ENCODE measurements at places on chromosomes 1 and 21.

DNA sequence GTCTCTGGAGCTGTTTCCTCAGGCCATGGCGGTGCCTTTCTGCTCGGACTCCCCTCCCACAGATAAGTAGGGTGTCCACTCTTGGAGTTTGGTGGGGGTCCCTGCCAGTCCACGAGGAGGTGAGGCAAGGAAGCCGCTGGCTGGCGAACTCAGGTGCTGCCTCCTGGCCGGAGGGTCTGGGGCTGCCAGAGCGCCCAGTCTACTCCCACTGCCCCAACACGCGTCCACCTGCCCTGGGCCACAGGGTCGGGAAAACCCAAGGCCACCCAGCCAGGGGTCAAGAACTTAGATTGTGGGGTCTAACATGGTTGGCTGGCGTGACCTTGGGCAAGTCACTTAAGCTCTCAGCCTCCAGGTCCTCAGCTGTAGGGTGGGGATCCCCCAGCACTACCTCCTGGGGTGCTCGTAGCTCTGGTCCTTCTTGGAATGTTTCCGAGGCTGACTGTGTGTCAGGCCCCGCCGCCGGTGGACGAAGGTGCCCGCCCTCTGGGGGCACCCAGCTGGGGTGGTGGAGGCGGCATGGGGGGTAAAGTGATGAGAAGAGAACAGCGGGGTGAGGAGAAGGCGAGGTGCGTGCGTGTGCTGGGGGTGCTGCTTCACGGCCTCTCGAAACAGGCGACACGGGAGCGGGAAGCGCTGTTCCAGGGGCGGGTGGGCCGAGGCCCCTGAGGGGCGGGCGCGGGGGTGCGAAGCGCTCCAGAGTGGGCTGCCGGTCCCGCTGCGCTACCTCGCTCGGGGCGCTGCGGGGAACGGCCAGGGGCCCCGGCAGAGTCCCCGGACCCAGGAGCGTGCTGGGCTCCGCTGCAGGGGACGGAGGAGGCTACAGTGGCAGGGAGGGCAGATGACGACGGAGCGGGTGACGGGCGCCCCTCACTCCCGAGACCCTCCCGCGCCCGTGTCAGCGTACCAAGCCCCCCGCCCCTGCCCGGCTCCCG lies 1.2 kb downstream of the SH2D5 start:
- no peak for DNase-seq

DNA sequence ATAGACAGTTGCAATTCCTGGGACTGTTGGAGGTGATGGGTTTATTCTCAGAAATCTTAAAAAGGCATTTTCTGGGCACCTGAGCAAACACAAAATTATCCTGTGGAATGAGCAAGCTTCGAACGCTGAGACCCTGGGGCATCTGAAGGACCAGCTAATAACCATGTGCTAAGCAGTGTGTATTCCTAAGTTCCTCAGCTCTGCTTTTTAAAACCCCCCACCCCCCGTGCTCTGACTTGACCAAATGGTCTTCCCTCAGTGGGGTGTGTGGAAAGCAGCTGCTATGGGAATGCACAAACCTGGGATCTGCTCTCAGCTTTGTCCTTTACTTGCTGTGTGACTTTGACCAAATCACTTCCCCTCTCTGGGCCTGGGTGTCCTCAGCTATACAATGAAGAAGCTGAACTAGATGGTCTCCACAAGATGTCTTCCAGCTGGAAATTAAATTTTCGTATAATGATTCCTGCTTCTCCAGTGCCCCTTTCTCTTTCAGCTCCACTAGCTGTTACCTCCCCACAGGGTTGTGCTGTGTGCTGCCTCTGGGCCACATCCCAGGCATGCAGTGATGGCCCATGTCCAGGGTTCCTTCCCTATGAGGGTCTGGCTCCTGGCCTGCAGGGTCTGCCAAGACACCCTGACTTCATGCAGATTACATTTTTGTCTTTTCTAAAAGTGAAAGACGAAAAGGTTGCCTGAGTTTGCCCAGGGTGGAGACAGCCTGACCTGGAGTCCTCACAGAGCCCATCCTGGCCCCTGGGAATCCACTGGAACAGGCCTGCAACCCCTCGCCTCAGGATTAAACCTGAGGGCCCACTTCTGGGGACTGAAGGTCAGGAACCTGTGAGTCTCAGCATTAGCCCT lies 14.9 kb upstream of the CD247 start:
- DNase-seq = no peak

DNA sequence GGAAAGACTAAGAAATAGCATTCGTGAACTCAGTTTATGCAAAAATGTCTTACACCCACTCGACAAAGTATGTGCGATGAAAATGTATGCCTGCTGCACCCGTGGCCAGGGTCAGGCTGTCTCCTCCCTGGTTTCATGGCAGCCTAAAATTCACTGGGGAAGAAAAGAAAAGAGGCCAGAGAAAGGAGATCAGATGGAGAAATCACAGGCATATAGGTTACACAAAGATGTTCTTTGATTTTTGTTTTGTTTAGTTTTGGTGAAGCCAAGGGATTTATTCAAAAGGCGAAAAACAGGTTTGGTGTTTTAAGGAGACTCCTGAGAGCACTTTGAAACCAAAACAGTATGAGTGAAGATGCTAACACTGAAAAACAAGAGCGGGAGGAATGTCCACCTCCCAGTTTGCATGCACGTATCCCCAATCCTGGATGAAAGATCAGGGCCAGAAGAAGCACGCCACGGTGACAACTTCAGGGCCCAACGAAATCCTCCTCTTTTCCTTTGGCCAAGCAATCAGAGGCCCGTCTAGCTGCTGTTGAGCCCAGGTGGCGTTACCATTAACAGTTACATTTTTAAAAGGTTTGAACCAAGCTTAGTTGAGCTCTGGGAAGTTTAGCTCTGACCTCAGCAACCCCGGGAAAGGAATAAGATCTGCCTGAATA lies 992 bp upstream of the SSX2IP start:
- DNase-seq = no peak

- no peak for DNase-seq
Observed at GRCh38 chr1:227066999-227067398, 126.9 kb downstream of the COQ8A start.

DNA sequence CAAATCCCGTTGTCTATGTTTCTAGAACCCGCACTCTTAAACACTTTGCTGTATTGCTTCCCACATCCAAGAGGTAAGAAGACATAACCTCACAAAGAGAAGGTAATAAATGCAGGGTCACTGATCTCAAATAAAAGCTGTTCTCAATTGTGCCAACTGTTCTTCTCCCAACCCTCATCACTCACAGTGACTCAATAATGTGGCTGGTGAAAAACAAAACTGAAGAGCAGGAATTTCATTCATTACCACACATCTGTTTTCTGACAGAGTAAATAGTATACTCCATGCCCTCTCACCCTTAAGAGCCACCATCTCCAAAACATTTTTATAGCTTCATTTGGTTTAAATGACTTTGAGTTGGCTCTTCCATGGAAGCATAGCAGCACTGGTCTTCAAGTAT lies 6.2 kb upstream of the ERICH3 start:
- no peak for DNase-seq

DNA sequence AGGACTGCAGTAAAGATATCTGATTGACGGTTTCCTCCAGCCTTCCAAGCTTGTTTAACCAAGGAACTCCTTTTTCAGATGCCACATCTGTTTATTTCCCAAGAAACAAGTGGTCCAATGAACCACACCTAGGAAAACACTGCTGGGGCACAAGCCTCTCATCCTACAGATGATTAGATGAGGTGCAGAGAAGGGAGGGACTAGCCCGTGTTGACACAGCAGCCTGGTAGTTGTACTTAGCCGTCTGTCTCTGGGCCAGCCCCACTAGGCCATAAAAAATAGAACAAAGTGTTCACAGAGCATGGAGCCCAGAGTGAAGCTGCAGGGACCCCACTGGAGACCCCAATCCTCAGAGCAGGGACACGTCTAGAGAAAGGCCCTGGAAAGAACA lies 32.1 kb downstream of the LRP8 start:
- no peak for DNase-seq

- DNase-seq = no peak
Observed at GRCh38 chr1:86505564-86505902, 36.8 kb downstream of the CLCA1 start.

- DNase-seq = no peak
Observed at GRCh38 chr1:41461790-41462679, 22.4 kb downstream of the EDN2 start.

DNA sequence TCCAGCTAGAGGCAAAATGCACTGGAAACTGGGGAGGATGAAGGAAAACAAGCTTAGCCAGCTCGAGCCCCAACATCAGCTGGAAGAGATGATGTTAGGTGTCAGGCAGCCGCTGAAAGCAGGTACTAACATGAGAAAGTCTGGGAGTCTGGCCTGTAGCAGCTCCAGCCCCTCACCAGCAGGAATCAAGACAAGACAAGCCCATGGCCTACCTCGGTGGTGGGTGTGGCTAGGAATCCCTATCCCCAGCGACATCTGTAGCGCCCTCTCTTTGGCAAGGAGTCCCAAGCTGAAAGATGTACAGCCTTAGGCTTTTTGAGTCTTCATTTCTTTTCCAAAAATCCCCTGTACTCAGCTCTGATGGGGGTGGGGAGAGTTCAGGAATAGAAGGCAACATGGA lies 2.6 kb downstream of the DLGAP3 start:
- no peak for DNase-seq

All from BE2C (cell line).